ENCODE measurements at places on chromosomes 7 and 10.

DNA sequence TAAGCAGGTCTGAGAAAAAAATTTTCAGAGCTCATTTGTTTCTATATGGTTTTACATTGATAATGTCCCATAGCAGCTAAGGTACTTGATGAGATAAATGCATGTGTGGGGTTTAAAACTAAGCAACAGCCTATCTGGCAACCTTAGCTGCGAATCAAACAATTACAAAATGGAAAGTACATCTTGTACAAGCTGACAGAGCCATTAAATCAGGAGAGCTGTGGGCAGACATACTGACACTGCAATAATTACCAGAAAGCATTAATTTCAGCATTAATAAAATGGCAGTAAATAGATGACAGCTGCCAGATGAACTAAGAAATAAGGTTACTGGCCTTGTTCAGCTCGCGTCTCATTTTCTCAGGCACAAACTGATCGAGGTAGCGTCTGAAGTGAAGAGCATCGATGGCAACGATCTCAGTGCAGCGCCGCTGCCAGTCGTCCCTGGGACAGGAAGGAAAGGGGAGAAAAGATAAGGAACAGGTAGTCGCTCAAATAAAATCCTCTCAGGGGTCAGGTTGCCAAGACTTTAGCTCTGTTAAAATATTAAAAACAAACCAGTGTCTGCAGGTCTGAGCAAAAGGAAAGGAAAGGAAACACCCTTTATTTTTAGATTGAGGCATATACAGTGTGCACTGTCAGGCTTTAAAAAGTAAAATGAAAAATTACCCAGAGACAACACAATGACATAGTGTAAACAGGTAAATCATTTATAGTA is 79.7 kb upstream of the OGDHL start:
- no peak for DNase-seq

DNA sequence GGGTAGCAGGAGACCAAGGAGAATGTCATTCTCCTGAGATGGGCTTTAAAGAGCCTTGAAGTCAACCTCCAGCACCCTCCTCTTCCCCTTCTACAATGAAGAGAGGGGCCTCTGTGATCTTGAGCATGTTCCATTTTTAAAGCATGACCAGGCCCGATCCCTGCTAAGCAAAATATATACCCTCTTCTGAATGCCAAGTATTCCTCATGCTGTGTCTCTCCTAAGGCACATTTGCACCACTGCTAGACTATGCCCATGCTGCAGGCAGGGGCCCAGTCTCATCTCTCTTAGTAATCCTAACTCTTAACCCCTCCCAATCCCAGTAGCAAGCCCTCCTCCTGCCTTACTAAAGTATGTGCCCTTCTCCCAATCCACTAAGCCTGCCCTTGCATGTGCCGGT is 18.4 kb downstream of the SORBS1 start:
- DNase-seq: no peak

DNA sequence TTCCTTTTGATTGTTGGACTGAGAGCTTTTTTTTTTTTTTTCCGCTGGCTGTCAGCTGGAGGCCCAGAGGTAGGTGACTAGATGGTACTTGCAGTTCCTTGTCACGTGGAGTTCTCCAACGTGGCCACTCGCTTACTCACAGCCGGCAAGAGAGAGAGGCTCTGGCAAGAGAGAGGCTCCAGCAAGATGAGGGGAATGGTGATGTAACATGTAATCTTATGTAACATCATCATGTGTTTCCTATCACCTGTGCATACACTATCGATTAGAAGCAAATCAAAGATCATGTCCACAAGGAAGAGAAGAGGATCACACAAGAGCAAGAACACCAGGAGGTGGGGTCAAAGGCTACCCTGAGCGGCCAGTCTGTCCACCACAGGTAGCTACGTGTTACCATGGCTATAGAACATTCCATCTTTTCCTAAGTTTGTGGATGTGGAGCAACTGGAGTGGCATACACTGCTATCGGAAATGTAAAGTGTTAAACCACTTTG is 4.0 kb upstream of the BORCS7 start:
- no peak for DNase-seq

DNA sequence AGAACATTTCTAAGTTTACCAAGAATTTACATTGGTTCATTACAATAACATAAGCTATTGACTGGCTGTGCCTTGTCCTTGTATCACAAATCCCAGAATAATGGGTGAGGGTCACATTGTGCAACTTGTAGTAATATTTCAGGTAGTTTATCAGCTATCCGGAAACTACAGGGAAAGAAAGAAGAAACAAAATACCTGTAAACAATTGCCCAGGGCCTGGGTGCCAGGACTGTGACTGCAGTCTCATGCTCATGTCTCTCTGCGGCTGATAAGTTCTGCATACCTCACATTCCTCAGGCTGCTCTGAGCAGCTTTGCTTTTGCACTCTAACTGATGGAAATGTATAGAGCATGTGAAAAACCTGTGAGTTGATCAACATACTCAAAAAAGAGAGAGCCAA is 131.8 kb upstream of the TRIM24 start:
- DNase-seq: no peak

Measured in stimulated activated CD8-positive, alpha-beta memory T cell treated with anti-CD3 and anti-CD28 coated beads, Interleukin-2, amount 100 ng/mL, for 48 hours (primary cell).